ENCODE measurements at places on chromosomes 1 and 21.
A peak's percentile ranks its signal among the peaks of the same experiment; 100 is the strongest.

GRCh38 chr1:224615861-224616755 is at the start of gene CNIH3:
Gene CNIH3 (plus strand): TSS chr1:224616317. CDS start chr1:224617175, 858 bp downstream.
- peak within 1 kb of the TSS; percentile 70 for H3K27ac ChIP-seq
- peaks cover 24% of the 10 kb centered on the region for H3K4me1 ChIP-seq
- H3K4me3 ChIP-seq: peak within 1 kb of the TSS; percentile 89
- no peaks in the 10 kb centered on the region for H3K36me3 ChIP-seq
- DNase-seq: peak; percentile 40

- no peak overlapping the region for H3K4me3 ChIP-seq
- no peak for DNase-seq
- no peaks in the 10 kb centered on the region for H3K36me3 ChIP-seq
- H3K4me1 ChIP-seq: no peaks in the 10 kb centered on the region
- no peak overlapping the region for H3K27ac ChIP-seq
Measured at GRCh38 chr1:99268021-99268420, 3.7 kb downstream of the PLPPR4 start.

DNA sequence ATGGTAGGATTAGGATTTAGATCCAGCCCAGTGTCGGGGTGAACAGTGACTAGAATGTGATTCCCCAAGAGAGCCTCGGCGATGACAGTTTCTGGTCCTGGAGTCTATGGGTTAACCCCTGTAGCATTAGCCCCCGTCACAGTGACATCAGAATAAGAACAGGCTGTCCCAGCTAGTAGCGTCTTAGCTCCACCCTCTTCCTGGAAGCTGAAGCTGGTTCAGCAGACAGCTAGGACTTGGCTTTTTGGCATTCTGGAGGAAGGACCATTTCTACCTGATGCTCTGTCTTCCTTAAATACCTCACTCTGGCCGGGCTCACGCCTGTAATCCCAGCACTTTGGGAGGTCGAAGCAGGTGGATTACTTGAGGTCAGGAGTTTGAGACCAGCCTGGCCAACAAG is 5.0 kb downstream of the NDUFS2 start:
- H3K27ac ChIP-seq: no peak overlapping the region
- no peak overlapping the region for H3K4me3 ChIP-seq
- no peak for DNase-seq
- H3K27me3 ChIP-seq: no peaks in the 10 kb centered on the region
- H3K36me3 ChIP-seq: peaks cover 68% of the 10 kb centered on the region

DNA sequence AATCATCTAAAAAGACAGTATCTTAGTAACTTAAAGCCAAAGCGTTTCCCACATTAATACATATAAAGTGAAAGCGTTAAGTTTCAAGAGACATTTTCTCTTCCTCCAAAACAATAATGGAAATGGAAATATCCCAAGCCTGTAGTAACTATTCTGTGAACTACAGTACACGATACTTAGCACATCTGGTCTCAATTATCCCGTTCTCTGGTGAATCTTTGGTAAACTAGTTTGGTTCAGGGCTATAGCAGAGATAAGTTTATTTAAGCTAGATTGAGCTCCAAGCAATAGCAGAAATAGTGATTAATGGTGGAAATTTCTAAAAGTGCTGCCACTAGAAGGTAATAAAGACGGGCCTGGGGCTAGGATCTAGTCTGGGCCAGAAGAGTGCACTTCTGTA is 55.2 kb downstream of the PCNX2 start:
- peaks cover 6% of the 10 kb centered on the region for H3K4me1 ChIP-seq
- no peaks in the 10 kb centered on the region for H3K27me3 ChIP-seq
- peaks cover 13% of the 10 kb centered on the region for H3K36me3 ChIP-seq
- no peak overlapping the region for H3K27ac ChIP-seq
- H3K4me3 ChIP-seq: no peak overlapping the region

GRCh38 chr1:163191301-163191700 is 11.4 kb downstream of the RGS5 start:
- H3K4me1 ChIP-seq: no peaks in the 10 kb centered on the region
- no peak overlapping the region for H3K4me3 ChIP-seq
- DNase-seq: no peak
- H3K27ac ChIP-seq: no peak overlapping the region
- peaks cover 8% of the 10 kb centered on the region for H3K27me3 ChIP-seq

DNA sequence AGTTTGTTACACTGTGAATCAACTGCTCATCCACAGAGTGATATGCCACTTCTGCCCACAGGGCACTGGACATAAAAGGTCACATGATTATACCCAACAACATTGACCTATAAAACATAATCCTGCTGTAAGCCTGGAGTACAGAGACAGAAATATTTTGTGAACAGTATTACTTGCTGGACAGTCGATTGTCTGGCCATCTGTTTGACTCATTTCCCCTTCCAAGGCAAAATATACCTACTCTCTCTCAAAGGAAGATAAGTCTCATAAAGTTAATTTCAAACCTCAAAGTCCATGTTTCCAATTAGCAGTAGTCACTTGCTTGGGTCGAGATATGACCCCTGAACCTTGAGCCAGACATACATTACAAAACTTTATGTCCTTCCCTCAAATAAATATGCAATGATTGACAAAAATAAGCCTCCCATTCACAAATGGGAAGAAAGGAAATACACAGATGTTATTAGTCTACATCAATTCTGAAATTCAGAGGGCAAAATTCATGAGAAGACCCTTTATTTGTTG is 39.3 kb upstream of the RGS18 start:
- H3K27ac ChIP-seq: no peak overlapping the region
- H3K4me1 ChIP-seq: no peaks in the 10 kb centered on the region
- no peak for DNase-seq
- no peaks in the 10 kb centered on the region for H3K27me3 ChIP-seq
- H3K4me3 ChIP-seq: no peak overlapping the region
- no peaks in the 10 kb centered on the region for H3K36me3 ChIP-seq

DNA sequence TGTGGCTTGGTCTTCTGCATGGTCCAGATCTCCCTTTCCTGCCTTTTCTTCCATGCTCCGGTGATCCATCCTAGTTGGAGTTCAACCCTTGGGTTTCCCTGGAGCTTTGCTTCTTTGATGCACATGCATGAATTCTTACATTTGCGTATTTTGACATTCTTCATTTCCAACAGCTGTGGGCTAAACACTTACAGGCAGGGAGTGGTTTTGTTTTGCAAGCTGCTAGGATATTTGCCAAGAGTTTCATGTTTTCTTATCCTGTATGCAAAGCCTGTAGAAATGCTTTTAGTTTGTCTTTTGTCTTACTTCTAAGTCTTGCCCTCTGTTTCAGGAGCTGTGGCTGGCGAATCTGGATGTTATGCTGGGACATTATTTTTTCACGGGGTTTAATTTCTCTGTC is 90.3 kb upstream of the PAXBP1 start:
- no peak overlapping the region for H3K4me3 ChIP-seq
- H3K36me3 ChIP-seq: no peaks in the 10 kb centered on the region
- H3K27me3 ChIP-seq: peaks cover 20% of the 10 kb centered on the region
- no peak overlapping the region for H3K27ac ChIP-seq
- H3K4me1 ChIP-seq: no peaks in the 10 kb centered on the region

GRCh38 chr1:21818656-21819055 is 6.6 kb downstream of the LDLRAD2 start:
- no peak overlapping the region for H3K4me3 ChIP-seq
- peaks cover 6% of the 10 kb centered on the region for H3K27me3 ChIP-seq
- no peaks in the 10 kb centered on the region for H3K4me1 ChIP-seq
- H3K36me3 ChIP-seq: no peaks in the 10 kb centered on the region

- H3K27ac ChIP-seq: no peak overlapping the region
- peaks cover 9% of the 10 kb centered on the region for H3K4me1 ChIP-seq
- no peak for DNase-seq
- peaks cover 16% of the 10 kb centered on the region for H3K36me3 ChIP-seq
- no peaks in the 10 kb centered on the region for H3K27me3 ChIP-seq
Measured at GRCh38 chr21:32461503-32461902, 49.0 kb downstream of the EVA1C start.

DNA sequence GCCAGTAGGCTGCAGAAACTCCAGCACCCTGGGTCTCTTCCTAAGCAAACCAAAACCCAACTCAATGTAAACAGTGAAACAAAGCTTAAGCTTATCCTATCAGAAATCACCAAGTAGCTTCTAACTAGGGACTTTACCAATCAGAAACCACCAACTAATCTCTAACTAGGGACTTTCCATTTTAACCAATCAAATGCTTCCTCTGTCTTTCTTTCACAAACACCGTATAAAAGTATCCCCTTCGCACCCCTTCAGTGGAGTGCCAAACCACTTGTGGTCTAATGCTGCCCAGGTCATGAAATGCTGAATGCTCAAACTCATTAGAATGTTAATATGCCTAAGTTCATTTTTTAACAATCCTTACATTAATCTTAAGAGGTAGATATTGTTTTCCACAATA is 250.5 kb upstream of the DUSP10 start:
- H3K4me3 ChIP-seq: no peak overlapping the region
- H3K36me3 ChIP-seq: no peaks in the 10 kb centered on the region
- no peak for DNase-seq

DNA sequence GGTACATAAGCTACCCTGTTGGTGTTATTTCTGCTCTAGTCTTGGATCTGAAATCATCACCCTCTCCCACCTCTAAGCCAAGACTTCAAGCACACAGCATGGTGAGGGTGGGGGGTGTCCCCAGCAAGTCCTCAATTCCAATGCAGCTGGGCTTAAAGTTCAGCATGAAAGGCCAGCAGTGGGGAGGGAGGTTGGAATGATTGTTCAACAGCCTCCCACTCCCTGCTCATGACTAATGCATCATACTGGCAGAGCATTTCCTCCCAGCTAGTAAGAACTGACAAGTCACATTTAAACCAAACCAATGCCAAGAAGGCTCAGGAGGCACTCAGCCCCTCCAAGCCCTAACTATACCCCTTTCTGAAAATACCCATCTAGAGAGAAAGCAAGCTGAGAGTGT is 50.1 kb downstream of the TIAM1 start:
- H3K27me3 ChIP-seq: no peaks in the 10 kb centered on the region
- peaks cover 3% of the 10 kb centered on the region for H3K36me3 ChIP-seq
- no peaks in the 10 kb centered on the region for H3K4me1 ChIP-seq
- no peak overlapping the region for H3K27ac ChIP-seq

DNA sequence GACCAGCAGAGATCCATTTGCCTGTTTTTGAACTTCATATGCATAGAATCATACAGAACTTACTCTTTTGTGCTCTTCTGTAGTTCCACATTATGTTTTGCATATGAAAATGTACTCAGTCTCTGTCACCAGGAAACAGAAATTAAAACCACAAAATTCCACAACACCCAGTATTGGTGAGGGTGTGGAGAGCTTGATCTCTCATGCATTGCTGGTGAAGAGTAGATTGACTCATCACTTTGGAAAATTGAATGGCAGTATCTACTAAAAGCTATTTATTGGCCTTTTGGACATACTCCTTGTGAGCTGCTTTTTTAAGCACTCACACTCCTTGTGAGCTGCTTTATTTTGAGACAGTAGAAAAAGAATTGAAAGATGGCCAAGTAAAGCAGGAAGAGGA is 43.3 kb downstream of the VTCN1 start:
- H3K4me1 ChIP-seq: no peaks in the 10 kb centered on the region
- no peak overlapping the region for H3K27ac ChIP-seq
- peaks cover 20% of the 10 kb centered on the region for H3K27me3 ChIP-seq
- H3K36me3 ChIP-seq: no peaks in the 10 kb centered on the region

DNA sequence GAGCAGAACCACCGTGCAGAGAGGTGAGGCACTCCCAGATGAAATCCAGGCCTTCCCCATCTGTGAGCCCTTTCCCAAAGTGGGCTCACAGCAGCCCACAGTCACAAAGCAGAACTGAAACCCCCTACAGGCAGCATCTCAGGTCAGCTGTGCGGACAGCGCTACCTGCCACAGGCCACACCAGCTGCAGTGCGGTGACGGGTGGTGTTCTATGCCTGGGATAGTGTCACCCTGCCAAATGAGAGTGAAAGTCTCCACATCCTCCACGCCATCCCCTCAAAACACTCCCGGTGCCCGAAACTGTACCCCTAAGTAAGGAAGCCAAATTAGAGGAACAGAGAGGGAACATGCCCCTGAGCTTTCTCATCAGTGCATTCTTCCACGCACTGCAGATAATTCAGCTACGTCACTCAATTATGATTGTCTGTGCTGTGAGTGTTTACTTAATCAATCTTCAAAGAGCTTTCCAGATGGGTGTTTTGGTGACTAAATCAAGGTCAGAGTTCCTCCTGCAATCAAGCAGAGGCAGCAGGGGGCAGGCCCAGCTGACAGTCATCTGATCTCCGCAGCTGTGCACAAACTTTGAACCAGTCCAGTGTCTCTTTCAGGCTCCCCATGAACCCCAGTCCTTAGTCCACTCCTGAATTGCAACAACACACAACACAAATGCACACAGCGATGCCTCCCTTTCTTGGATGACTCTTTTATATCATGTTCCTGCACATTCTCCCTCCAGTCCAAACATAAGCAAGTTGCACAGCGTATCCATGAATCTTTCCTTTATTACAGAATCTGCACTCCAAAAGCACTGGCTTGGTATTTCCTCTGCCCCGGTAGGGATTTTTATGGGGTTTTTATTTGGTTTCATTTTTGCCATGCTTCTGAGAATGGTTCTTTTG is 150.0 kb downstream of the TOMM20 start:
- peak overlapping the region; percentile 93 for H3K27ac ChIP-seq
- H3K4me3 ChIP-seq: peak overlapping the region; percentile 61
- DNase-seq: peak; percentile 24
- H3K4me1 ChIP-seq: peaks cover 34% of the 10 kb centered on the region

DNA sequence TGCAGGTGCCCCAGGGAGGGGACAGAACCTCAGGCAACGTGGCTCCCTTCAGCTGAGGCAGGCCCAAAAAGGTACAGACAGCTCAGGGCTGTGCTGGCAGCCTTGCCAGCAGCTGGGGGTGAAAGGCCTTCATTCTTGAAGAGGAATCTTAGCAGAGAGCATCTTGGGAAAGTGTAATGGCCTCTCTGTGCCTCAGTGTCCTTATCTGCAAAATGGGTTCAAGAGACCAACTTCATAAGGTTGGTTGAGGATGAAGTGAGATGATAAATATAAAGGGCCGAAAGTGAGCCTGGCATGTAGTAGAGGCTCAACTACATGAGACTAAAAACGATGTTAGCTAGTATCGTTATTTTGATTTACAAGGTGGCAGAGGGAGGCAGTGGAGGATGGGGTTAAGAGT is 26.2 kb downstream of the TMCO4 start:
- no peak overlapping the region for H3K4me3 ChIP-seq
- no peak for DNase-seq
- no peaks in the 10 kb centered on the region for H3K4me1 ChIP-seq
- H3K27ac ChIP-seq: no peak overlapping the region

DNA sequence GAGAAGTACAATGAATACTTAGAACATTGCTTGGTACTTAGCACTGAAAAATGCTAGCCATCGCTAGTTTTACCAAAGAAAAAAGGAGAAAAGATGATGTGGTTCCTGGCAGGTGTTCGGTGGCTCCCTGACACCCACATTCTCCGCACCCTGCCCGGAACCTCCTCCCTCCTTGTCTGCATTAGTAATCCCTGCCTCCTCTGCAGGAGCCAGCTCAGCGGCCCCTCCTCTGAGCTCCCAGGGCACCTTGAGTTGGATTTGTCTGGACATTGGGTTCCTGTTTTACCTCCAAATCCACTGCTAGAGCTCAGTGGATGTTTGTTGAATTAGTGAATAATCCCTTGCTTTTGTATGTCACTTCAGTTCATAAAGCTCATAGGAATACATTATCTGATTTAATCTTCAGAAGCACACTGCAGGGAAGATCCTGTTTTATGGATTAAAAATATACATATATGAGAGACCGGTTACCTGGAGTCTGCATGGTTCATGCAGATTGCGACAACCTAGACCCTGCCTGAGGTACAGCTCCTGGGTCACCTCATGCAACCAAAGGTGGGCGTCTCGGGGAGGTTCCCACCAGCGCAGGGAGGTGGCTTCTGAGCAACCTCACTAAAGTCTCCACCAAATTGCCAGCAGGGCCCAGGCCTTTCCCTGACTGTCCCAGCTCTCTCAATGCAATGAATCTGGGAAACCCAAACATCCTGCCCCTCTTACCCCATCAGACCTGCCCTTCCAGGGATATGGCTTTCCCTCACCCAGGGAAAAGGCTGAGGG is 24.2 kb downstream of the PCAT6 start:
- peaks cover 24% of the 10 kb centered on the region for H3K4me1 ChIP-seq
- no peaks in the 10 kb centered on the region for H3K27me3 ChIP-seq
- H3K36me3 ChIP-seq: peaks cover 7% of the 10 kb centered on the region
- no peak for DNase-seq

Measured in effector memory CD8-positive, alpha-beta T cell (primary cell).